ENCODE measurements at places on chromosomes 16 and 17. TPM values are rescaled to one million over a fixed set of nuclear protein-coding genes. Genes with fewer than 3 reads are reported as not detected.

Gene RNF112
- 0.29 TPM for total RNA-seq

Gene YPEL3
- total RNA-seq: 28.2 TPM

Gene SLC9A5
- 3.6 TPM for total RNA-seq

Gene ZDHHC1
- total RNA-seq: 9.0 TPM

Gene KCNJ2
- 5.1 TPM for total RNA-seq

Gene OVCA2
- 59.0 TPM for total RNA-seq

Gene HOXB13
- not detected for total RNA-seq

Gene FBXW10
- under 0.01 TPM for total RNA-seq
